ENCODE measurements at places on chromosomes 2 and 18.

- no peak for DNase-seq
These were observed 361.1 kb upstream of the ZNF521 start for GRCh38 chr18:25713103-25713502.

- DNase-seq = no peak
These were observed 263.7 kb upstream of the SPOPL start for GRCh38 chr2:138237667-138238384.

DNA sequence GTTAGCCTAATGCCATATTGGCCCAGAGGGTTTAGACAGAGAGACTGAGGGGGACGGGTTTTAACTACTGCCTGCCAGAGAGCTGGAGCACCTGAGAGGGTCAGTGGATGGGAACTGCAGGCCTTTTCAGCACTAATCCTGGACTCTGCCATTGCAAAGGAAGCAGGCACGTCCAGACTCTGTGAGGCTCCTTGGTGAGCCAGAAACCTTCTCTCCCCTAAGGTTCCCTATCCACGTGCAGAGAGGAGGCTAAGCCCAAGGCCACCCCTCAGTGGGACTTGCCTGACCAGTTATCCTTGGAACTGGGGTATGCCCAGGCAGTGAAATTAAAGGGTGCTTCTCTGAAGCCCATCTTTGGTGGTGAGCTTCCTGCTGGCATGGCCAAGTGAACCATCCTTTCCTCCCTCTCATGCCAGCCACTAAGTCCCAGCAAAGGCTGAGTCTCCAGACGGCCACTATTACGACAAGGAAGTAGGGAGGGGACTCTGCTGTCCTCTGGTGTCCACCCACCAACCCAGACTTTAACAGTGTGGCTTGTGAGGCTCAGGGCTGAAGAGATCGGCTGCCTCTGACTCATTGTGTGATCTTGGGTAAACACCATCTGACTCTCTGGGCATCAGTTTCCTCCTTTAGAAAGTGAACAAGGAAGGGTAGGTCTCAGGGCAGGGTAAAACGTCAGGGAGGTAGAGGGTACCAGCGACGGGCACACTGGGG lies 3.9 kb upstream of the MLPH start:
- peak; percentile 93 for DNase-seq

- no peak for DNase-seq
These were observed 56.4 kb upstream of the STPG4 start for GRCh38 chr2:47211497-47212011.

DNA sequence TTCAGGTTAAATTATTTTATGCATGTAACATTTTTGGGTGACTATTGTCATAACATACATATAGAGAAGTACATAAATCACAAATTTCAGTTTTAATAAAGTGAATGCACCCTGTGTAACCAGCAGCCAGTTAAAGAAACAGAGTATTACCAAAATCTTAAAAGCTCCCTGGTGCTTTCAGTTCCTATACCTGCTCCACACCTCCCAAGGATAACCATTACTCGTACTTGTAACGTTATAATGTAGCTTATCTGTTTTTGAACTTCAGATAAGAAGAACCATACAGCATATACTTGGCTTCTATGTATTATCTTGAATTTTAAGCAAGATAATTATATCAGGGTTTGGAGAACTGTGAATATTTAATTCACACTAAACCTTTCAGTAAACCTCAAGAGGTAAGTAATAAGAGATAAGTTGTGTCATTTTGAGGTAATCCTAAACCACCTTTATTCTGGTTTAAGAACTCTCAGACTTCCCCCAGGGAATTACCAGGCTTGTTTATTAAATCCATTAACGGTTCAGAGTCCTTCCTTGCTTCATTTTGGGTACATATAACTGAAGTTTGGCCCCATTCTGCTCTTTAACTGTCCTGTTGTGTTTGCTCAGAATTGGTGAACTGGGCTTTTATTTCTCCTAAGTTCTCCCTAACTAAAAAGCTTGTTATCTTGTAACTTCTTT lies 58.6 kb downstream of the LCLAT1 start:
- DNase-seq = no peak

- no peak for DNase-seq
These were observed 57.2 kb downstream of the RAD51AP2 start for GRCh38 chr2:17461087-17461475.

DNA sequence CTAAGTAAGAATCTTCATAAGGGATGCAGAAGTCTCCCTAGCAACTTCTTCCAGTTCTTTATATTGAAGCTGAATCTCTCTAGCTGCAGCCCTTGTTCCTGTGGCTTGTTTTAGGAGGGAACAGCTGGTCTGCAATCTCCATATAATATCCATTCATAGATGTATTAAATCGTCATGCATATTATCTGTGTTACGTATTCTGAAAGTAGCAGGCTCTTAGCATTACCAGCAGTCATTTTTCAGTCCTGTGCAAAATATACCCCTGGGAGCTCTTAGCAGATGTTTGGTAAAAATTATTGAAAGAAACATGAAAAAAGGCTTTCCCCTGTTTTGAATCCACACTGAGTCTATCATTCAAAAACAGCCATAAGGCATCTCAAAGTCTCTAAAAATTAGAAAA lies 385.3 kb downstream of the IRS1 start:
- no peak for DNase-seq

GRCh38 chr2:37180006-37180639 lies 8.3 kb downstream of the SULT6B1 start:
- no peak for DNase-seq

- DNase-seq = no peak
These were observed 144.9 kb downstream of the ACOXL start for GRCh38 chr2:110877031-110877827.

DNA sequence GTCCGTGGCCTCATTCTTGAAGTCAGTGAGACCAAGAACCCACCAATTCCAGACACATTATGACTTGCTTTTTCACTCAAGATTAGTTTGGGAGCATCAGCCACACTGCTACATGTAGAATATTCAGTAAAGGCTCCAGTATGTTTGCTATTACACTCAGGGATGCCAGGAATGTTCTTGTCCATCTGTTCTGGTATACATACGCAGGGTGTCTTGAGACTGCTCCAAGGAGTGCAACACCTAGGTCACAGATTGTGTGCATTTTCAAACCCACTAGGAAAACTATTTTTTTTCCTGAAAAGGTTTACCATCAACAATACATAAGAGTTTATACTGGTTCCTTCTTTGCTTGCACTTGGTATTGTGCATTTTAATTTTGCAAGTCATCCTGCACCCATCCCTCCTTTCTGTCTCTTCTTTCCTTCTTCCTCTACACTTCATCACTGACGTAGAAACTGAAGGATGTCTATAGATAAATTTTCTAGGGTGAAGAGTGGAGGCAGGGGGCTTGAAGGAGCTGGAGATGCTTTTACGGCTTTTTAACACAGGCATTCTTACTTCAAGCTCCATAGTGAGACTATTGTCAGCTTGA lies 35.3 kb upstream of the MAP2 start:
- DNase-seq = no peak

DNA sequence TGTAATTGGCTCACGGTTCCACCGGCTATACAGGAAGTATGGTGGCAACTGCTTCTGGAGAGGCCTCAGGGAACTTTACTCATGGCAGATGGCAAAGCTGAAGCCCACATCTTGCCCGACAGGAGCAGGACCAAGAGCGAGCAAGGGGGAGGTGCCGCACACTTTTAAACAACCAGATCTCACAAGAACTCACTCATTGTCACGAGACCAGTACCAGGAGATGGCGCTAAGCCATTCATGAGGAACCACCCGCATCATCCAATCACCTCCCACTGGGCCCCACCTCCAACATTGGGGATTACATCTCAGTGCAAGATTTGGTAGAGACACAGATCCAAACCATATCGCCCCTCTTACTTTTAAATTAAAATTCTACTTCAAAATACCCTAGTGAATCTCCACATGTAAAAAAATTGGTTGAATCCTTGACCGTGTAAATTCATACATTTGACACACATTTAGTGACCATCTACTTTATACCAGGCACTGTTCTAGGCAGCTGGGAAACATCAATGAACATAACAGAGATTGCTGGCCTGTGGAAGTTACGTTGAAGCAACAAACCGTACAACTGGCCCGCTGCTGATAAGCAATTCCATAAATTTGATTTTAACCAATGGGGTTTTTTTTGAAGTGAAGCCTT lies 87.6 kb downstream of the ALPK2 start:
- no peak for DNase-seq
